ENCODE measurements at places on chromosomes 4 and X.

- DNase-seq = no peak
These were observed 186.9 kb downstream of the DCHS2 start for GRCh38 chr4:154304679-154305078.

- no peak for DNase-seq
These were observed 115.3 kb upstream of the ZNF827 start for GRCh38 chr4:146053891-146054290.

DNA sequence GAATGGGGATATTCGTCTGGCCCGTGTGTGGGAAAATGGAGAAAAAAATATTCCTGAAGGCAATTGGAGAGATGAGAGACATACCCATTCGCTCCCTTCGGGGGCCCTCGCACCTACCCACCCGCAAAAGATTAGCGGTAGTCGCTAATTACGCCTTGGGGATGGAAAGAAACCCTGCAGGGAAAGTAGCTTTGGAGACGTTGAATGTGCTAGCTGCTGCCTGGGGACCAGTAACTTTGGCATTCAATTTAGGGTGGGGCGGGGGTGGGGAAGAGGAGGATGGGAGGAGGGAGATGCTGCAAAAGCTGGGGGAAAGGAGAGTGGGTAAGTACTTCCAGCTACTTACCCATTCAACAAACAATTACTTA is 407 bp upstream of the ZC4H2 start:
- DNase-seq = no peak

- DNase-seq = no peak
These were observed 152.2 kb downstream of the TACR3 start for GRCh38 chr4:103567591-103567990.

DNA sequence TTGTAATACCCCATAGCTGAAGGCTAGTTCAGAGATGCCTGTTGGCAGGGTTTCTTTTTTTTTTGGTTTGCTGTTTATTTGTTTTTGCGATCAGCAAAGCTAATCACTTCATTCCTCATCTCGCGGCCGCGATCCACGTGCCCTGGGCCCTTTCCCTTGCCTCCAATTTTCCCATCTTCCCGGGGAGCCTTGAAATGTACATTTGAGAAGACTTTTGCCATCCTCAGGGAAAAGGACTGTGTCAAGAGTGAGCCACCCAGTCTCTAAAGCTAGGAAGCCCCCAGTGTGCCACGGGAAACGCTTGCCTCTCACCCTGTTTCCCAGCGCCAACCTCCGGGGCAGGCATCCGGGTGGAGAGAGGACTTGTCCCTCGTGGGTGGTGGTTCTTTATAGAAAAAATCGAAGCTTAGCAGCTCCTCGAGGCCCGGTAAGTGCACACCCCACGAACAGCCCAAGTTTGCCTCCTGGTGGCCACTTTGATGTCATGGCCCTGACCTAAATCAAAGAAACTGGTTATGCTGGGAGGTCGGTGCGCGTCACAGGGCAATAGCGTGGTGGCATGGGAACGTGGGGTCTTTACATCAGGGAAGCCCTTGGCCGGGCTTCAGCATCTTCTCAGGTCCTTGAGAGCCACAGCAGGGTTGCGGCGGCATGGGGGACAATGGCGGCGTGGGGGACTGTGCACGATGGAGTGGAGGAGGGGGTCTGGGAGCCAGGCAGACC is 42.0 kb downstream of the MAP7D3 start:
- DNase-seq = no peak

DNA sequence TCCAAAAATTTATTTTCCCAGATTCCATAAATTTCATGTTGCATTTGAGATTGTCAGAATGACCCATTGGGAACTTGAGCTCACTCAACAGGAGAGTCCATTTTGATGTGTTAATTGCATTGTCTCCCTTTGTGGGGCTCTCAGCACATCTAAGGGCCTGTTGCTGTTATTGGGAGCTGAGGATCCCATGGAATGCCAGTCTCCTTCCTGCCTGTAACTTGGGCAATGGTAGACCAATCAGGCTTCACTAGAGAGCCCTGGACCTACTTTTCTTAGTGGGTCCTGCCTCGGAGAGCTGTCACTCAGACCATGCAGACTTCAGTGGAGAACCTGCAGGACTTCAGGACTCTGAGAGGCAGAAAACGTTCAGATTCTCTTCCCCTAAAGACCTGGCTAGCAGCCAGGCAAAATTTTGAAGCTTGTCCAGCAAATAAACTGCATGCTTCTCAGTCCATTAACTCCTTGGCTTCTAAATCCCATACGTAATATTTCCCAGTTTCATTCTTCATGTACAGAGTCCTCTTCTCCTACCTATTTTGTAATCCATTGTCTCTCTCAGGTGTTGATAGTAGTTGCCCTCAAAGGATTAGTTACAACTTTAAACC is 25.1 kb downstream of the OCRL start:
- no peak for DNase-seq

DNA sequence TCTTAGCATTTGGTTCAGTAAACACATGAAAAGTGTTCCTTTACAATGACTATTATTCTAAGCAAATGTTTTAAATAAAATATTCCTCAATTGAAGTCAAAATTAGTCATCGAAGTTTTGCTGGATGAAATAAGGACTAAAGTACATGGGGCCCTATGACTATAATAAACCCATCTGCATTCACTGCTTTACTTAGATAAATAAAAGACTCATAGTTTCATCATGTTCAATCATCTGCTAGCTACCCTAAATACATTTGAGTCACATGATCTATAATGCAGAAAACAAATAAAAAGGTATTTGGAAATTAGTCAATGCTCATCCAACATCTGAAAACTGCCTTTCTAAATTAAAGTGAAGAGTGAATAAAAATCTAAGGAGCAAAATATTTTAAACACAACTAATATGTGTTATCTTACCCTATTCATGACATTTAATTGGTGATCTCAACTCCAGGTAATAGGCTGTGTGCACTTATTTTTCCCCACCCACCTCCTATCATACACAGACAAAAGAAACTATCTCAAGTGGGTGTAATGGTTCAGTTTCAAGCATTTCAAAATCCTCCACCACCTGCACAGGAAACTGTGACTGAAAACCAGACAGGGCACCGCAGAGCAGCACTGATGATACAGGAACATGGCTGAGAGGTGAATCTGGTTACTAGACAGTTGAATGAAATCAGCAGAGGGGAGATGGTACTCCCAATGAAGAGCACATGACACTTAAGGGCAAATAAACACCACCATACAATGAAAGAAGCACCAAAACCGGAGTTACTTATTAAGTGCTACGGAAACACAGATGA is 78.6 kb downstream of the CAMK2D start:
- no peak for DNase-seq

DNA sequence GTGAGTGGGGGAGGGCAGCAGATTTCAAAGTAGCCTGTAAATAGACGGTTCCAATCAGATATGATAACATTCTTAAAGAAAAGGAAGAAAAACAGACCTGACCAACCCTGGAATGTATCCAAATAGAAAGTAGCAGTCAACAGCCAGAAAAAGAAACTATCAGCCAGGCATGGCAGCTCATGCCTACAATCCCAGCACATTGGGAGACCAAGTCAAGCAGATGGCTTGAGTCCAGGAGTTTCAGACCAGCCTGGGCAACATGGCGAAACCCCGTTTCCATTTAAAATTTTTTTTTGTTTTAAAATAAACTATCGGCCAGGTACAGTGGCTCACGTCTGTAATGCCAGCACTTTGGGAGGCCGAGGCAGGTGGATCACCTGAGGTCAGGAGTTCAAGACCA is 125.0 kb downstream of the THOC2 start:
- DNase-seq = no peak

GRCh38 chr4:182627996-182628395 is 289.2 kb downstream of the DCTD start:
- no peak for DNase-seq

GRCh38 chr4:60042941-60043340 is 1157.2 kb upstream of the ADGRL3 start:
- no peak for DNase-seq

GRCh38 chr4:177093964-177094363 is 215.7 kb upstream of the NEIL3 start:
- no peak for DNase-seq
